ENCODE measurements at places on chromosomes 1 and 21.

GRCh38 chr1:76843821-76844464, 23.3 kb upstream of the ST6GALNAC5 start:
- DNase-seq = no peak

DNA sequence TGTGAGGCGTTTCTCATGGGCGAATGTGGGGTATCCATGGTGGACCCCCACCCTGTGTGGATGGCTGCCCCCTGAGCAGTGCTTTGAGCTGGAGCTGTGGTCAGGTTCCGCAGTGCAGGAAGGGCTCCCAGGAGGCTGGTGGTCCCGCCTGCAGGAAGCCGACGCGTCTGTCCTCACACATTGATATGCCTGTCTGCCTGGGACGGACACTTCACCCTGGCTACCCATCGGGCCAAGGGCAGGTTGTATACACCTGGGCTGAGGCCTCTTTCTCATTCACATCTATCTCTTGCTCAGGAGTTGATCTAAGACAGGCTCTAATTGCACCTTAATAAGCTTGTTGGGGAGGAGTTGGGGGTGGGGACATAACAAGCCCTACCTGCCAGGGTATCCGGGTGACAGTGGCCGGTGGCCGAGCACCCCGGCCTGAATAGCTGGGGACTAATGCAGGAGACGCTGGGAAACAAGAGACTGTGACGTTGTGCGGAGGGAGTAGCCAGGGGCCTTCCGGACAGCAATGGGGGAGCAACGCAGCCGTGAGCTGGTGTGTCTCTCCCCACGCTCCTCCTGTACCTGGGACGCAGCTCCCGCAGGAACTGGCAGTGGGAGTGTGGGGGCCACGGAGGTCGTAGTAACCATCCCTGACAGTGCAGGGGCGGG, 21.7 kb downstream of the PDXK start:
- no peak for DNase-seq

GRCh38 chr1:160608941-160609340, 29.6 kb upstream of the CD84 start:
- DNase-seq = no peak

DNA sequence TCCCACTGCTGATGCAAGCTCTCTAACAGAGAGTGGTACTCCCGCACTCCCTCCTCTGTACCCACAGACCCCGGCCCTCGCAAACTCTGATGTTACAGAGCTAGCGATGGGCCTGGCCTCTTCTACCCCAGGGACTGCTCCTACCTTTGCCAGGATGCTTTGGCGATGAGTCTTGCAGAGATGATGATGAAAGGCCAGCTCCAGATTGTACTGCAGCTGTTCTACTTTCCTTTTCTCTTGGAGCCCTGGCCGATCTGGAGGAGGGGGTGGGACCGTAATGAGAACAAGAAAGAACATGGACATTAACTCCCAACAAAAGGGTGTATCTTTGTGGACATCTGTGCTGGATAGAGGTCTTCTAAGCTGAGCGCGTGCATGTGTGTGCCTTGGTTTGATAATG, 6.0 kb upstream of the LINGO4 start:
- no peak for DNase-seq

DNA sequence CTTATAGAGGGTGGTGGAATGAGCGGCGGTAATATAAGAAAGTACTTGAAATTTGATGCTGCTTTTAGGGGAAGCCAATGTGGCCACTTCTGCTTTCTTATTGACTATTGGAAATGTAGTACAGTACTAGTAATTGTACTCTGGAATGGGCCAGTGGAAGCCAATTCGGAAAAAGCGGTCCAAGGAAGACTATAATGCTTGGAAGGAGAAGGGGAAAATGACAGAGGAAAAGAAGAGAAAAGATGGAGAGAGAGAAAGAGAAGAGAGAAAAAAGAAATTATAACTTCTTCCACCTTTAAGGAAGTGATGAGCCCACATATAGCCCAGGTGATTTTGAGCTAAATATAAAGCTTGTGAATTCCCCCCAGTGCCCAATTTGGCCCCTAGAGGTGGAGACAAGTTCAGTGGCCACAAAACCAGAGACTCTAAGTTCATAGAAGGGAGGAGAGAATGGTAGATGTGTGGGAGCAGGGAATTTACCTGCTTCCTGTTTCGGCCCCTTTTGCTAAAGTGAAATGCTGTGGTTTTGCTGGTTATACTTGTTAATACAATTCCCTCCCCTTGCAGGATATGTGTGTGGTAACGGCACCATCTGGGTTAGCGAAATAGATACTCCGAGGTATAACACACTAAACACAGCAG, 35.7 kb upstream of the DUSP10 start:
- peak; percentile 22 for DNase-seq

- no peak for DNase-seq
Observed at GRCh38 chr1:94260635-94261387, 23.4 kb upstream of the ARHGAP29 start.

DNA sequence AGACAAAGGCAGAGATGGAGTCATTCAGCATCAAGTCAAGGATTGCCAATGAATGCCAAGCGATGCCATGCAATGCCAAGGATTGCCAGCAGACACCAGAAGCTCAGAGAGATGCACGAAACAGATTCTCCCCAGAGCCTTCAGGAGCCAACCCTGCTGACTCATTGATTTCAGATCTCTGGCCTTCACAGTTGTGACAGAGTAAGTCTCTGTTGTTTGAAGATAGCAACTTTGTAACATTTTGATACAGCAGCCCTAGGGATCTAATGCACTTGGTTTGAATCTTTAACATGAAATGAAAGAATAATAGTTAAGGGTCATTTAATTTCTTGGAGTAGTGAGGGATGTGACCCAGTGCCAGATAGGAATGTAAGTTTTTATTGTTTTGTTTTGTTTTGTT, 287.4 kb upstream of the RUNX1 start:
- no peak for DNase-seq

GRCh38 chr1:89025928-89026327, 3.3 kb upstream of the GBP3 start:
- DNase-seq = no peak

- no peak for DNase-seq
Observed at GRCh38 chr1:6126521-6127067, 53.5 kb downstream of the CHD5 start.

DNA sequence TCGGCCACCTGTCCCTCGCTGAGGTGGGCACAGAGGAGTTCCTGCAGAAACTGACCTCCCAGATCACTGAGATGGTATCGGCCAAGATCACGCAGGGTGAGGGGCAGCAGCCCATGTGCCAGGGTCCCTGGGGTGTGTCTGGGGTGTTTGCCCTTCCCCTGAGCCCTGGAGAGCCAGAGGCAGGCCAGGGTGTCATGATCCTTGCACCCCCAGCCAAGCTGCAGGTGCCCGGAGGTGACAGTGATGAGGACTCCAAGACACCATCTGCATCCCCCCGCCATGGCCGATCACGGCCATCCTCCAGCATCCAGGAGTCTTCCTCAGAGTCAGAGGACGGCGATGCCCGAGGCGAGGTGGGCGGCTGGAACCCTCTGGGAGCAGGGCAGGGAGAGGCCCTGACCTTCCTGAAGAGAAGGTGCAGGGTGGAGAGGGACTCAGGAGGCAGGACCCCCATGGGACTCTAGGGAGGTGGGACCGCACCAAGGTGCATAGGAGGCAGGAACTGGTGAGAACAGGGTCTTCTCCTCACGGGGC, 69.5 kb downstream of the TRIM11 start:
- no peak for DNase-seq

GRCh38 chr1:204891860-204892259, 21.2 kb downstream of the NFASC start:
- DNase-seq = no peak

- DNase-seq = no peak
Observed at GRCh38 chr1:180912801-180913565, at the start of gene KIAA1614. Gene KIAA1614 (plus strand): TSS chr1:180912897. CDS start chr1:180913244, 347 bp downstream.

DNA sequence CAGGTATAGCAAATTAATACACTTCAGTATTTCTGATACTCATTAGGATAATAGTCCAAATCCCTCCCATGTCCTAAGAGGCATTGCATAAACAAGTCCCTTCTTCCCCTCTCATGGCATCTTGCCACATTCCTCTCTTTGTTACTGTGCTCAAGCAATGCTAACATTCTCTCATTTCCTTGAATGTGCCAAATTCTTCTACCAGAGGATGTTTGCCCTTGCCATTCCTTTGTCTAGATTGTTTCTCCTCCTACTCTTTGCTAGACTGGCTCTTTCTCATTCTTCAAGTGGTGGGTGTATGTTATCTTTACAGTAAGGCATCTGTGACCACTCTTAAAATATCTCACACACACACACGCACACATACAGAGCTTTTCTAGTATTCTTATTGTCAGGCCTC, 621.0 kb upstream of the CXADR start:
- DNase-seq = no peak

DNA sequence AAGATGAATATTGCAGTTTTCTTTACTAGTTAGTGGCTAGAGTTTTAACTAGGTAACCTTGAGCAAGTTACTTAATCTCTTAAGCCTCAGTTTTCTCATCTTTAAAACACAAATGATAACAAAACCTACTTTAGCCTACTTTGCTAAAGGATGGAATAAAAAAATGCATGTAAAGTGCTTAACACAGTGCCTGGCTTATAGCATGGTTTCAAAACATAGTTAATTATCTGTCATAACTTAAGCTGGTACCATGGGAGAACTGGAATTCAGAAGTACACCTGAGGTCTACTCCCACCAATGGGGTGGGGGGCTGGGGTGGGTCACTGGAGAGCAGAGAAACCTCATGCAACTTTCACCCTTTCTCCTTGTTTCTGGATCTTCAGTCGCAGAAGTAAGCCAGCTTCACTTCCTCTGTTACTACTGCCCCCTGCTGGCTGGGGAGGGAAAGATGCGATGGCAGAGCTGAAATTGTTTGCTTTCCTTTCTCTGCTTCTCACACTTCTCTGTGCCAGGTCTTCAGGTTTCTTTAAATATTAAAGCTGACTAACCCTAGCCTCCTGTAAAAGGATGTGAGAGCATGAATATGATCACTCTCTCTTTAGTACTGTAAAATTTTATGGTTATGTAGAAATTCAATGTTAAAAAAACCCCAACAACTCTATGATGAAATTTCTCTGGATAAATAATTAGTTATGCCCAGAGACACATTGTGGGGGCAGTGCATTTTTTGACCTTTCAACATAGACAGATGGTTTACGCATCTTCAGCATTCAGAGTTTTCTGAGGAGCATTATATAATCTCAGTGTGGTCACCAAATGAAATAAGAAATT, 324.2 kb downstream of the HLX start:
- DNase-seq = peak; percentile 32

Measured in CD4-positive, alpha-beta T cell (primary cell).